ENCODE measurements at places on chromosomes 3 and 15.
A peak's percentile ranks its signal among the peaks of the same experiment; 100 is the strongest.

GRCh38 chr15:39579487-39580116, 1.3 kb upstream of the THBS1 start:
- peak; percentile 80 for DNase-seq

DNA sequence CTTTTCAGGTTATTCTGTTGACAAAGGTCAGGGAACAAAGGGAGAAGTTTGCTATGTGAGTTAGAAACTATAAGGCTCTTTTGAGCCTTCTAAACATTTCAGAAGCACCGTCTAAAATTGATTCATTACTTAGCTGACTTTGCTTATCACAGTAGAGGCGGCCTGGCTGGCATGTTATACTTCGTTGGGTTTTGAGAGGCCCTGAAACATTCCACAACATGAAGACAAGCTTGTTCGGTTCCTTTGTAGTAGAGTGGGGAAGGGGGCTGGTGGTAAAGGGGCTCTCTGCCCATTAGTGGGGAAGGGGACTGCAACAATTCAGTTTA, 23.6 kb downstream of the ZBTB38 start:
- no peak for DNase-seq

DNA sequence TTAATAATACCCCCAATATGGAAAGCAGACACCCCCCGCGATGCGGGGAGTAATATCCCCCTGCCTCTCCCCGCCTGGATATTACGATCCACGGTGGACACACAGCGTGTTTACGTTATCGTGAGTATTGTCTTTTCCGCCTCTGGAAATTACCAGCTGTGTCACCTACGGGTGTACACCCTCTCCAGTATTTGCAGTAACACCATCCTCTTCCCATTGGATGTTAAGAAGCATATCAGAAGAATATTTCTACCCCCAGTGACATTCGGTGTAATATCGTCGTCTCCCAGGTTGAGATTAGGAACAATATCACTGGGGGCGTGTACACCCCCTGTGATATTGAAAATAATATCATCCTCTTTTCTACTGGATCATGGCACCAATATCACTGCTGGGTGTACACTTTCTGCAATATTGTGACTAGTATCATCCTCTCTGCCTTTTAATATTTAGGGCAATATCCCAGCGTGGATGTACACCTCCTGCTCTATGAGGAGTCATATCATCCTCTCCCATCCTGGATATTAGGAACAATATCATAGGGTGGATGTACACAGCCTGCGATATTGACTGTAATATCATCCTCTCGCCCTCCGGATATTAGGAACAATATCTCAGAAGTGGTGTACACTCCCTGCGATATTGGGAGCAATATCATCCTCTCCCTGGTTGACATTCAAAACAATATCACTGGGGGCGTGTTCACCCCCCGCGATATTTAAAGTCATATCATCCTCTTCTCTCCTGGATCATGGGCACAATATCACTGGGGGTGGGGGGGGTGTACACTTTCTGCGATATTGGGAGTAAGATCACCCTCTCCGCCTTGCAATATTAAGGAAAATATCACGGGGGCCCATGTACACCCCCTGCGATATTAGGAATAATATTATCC, 20.3 kb upstream of the BMF start:
- no peak for DNase-seq

DNA sequence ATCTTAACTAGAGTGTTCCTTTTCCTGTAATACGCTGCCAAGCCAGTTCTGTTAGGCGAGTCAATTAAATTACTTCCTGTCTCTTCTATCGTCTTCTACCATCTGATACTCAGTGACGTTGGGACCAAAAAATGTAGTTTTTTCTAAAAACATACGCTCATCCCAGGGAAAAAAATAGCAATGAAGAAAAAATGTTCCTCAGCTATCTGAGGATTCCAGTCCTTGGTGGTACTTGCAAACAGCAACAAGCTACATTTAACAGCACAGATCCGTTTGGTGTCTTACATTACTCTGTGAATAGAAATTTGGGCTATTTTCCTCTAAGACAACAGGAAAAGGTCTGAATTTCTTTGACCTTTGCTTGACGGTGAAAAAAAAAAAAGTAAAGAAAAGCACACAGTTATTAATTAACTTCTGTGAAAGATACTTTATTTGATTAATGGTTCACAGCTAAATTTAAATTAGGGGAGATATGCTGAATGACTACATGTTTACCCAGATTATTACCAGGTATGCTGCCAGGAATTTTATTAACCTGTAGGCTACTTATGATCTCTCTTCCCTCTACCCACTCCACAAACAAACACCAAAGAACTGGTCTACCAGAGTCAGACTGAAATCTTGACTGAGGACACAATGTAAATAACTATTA, 254.4 kb upstream of the ZPLD1 start:
- no peak for DNase-seq

DNA sequence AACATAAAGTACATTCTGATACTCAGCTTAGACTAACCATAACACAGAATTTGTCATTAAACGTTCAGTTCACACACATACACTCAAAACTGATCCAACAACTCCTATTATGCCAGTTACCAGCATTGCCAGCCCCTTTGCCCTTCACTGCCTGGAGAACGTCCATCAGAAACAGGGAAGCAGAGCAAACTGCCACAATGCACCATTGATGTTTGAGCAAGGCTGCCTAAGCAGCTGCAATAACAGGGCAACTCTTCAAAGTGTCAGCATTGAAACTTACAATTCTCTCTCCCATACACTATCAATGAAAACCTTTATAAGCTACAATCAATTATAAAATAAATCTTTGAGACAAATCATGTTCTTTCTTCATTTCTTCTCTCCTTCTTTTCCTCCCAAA, 85.1 kb downstream of the ZBTB20 start:
- no peak for DNase-seq

GRCh38 chr3:142213298-142213697, 12.1 kb downstream of the GK5 start:
- no peak for DNase-seq

DNA sequence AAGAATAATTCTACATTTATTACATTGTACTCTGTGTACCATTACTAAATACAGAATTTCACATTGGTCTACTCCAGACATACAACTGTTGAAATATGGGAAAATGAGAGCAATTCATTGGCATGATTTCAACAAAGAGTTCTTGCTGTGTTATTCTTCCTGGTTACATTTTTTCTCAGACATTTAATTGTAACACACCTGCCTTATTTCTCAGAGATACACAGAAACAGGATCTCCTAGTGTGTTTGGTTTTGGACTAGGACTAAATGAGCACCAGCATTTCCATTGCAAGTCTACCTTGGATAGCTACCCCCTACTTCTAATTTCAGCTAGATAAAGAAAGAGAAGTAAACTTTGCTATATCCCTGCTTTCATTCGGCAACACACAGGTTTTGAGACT, 274.3 kb upstream of the CNTN4 start:
- no peak for DNase-seq

GRCh38 chr3:55756976-55757375, 269.9 kb upstream of the WNT5A start:
- DNase-seq: no peak

- no peak for DNase-seq
Observed at GRCh38 chr3:47012342-47013230, 33.1 kb downstream of the NBEAL2 start.

Data from ecto neural progenitor cell (in vitro differentiated cells).